Cardiac muscle cell (in vitro differentiated cells and primary cell): ENCODE measurements at places on chromosomes 11 and 22. TPM values are rescaled to one million over a fixed set of nuclear protein-coding genes. Genes with fewer than 3 reads are reported as not detected.

DNA sequence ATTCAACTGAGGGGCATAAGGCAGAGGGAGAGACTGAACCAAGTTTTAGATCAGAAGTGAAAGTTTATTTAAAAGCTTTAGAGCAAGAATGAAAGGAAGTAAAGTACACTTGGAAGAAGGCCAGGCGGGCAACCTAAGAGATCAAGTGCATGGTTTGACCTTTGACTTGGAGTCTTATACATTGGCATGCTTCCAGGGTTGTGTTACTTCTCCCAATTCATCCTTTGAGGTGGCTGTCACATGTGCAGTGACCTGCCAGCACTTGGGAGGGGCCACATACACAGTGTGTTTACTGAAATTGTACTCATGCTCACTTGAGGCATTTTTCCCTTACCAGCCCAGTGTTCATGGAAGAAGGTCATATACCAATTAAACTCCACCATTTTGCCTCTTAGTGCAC is 30.4 kb downstream of the CYP2R1 start:
- H3K27ac ChIP-seq: no peak overlapping the region
- no peaks in the 10 kb centered on the region for H3K4me1 ChIP-seq
- no peaks in the 10 kb centered on the region for H3K36me3 ChIP-seq
- DNase-seq: no peak
- H3K4me3 ChIP-seq: no peak overlapping the region

- H3K4me3 ChIP-seq: peak overlapping the region; percentile 34
- H3K4me1 ChIP-seq: no peaks in the 10 kb centered on the region
- no peaks in the 10 kb centered on the region for H3K36me3 ChIP-seq
- no peak overlapping the region for H3K27ac ChIP-seq
- peaks cover 71% of the 10 kb centered on the region for H3K27me3 ChIP-seq
These were observed 938 bp downstream of the LAYN start for GRCh38 chr11:111541254-111542061.

DNA sequence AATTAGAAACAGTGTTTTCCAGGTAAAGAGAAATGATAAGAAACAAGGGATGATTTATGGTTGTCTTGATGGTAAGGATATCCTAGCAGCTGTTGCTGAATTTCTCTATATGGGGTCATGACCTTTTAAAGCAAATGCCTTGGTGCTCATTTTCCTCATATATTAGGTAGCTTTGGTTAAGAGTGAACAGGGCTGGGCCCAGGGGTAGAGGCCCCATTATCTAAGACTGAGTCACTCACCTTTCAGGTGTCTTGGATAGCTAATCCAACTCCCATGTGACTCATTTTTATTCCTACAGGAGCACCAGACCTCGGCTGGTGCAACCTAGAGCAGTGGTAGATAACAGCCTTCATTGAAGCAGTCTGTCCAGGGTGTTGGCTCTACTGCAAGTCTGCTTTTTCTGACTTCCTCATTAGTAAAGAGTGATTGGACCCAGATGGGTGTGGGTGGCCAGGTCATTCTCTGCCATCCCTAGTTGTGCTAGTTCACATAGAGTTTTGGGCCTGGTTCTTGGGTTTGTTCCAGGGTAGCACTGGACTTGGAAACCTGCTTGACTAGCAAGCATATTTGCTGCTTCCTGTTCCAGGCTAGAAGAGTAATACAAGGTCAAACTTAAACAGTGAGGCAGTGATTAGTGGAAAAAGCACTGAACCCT is 37.4 kb downstream of the CTNND1 start:
- peak overlapping the region; percentile 85 for H3K27ac ChIP-seq
- H3K36me3 ChIP-seq: peaks cover 54% of the 10 kb centered on the region
- H3K4me3 ChIP-seq: no peak overlapping the region
- H3K27me3 ChIP-seq: no peaks in the 10 kb centered on the region
- H3K4me1 ChIP-seq: peaks cover 14% of the 10 kb centered on the region

OR52N4 gene
- not detected in 2 replicates for total RNA-seq

DNA sequence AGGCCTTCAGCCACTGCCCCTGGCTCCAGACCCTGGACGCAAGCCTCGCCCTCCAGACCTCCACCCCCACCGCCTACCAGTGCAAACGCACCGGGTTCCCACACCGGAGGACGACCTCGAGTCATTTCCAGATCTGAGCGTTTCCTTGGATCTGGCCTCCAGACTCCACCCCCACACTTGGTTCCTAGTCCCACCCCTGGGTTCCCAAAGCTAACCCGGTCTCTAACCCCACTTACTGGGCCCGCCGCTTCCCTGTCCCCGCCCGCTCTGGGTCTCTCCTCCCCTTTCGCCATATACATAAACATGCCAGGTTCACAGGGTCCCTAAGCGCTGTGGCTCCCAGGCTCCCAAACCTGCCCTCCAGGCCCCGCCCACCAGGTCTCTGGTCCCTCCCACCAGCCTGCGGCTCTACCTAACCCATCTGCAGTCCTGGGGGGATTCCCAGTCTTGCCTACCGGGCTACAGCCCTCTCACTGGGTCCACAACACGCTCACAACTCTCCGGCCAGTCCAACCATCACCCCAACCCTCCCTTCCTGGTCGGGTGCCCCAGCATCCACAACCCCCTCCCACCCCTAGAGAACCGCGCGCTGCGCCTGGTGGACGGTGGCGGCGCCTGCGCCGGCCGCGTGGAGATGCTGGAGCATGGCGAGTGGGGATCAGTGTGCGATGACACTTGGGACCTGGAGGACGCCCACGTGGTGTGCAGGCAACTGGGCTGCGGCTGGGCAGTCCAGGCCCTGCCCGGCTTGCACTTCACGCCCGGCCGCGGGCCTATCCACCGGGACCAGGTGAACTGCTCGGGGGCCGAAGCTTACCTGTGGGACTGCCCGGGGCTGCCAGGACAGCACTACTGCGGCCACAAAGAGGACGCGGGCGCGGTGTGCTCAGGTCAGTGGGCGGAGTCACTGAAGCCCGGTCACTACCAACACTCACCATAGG is 36.7 kb downstream of the CD6 start:
- no peak for DNase-seq
- H3K4me3 ChIP-seq: peak overlapping the region; percentile 32
- H3K4me1 ChIP-seq: peaks cover 8% of the 10 kb centered on the region
- H3K27ac ChIP-seq: no peak overlapping the region

HMOX1 gene
- total RNA-seq: 1.5 and 2.1 TPM in 2 replicates

DNA sequence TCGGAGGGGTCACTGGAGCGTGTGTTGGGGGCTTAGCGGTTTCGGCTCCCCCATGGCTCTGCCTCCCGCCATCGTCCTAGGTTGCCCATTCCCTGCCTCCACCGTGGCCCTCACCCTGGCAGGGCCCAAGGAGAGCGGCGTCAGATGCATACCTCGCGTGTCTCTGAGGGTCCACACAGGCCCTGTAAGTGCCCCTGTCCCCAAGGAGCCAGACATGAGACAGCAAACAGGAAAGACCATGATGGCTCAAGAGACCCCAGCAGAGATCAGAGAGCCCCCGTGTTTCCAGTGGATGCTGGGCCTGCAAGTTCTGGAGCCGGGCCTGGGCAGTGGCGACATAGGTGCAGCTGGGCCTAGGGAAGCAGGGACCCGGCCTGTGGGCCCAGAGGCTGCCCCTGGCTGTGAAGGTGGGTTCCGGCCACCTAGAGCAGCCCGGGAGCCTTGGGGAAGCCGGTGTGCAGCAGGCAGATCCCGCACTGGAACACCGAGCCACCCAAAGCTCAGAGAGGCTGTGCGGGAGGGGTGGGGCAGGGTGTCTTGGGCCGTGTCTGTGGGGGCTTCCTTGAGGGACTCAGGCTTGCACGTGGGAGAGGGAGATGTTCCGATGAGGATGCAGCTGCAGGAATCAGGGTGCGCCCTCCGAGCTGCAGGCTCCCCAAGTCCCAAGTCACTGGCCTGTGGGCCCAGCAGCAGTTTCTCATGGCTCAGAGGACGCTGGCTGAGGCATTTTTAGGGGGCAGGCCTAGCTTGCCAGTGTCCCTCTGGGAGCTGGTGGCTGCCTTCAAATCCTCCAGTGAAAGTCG is 126.4 kb downstream of the KCNQ1OT1 start:
- H3K36me3 ChIP-seq: no peaks in the 10 kb centered on the region
- peaks cover 13% of the 10 kb centered on the region for H3K4me1 ChIP-seq
- no peaks in the 10 kb centered on the region for H3K27me3 ChIP-seq

- peak overlapping the region; percentile 86 for H3K27ac ChIP-seq
- DNase-seq: no peak
- H3K4me1 ChIP-seq: no peaks in the 10 kb centered on the region
- H3K36me3 ChIP-seq: peaks cover 6% of the 10 kb centered on the region
These were observed 814 bp upstream of the NARS2 start for GRCh38 chr11:78575478-78575877.

RFPL2 gene
- total RNA-seq: 0.25 and 0.51 TPM in 2 replicates
